Psoas muscle (tissue), 8 donors: ENCODE measurements at places on chromosomes 4 and X. TPM values are rescaled to one million over a fixed set of nuclear protein-coding genes. Genes with fewer than 3 reads are reported as not detected.
A peak's percentile ranks its signal among the peaks of the same experiment; 100 is the strongest.

- DNase-seq: no peak
These were observed 103.8 kb upstream of the ATP6AP2 start for GRCh38 chrX:40476958-40477357.

The GAGE12J gene
- not detected for polyA plus RNA-seq

The SHISA3 gene
- polyA plus RNA-seq: 1.5 TPM

GRCh38 chrX:65757943-65758342 is 90.5 kb downstream of the MSN start:
- DNase-seq: no peak

The TMEM184C gene
- 12.3 TPM for polyA plus RNA-seq

GRCh38 chrX:102966701-102967100 is 29.6 kb downstream of the RAB40AL start:
- no peak for DNase-seq

DNA sequence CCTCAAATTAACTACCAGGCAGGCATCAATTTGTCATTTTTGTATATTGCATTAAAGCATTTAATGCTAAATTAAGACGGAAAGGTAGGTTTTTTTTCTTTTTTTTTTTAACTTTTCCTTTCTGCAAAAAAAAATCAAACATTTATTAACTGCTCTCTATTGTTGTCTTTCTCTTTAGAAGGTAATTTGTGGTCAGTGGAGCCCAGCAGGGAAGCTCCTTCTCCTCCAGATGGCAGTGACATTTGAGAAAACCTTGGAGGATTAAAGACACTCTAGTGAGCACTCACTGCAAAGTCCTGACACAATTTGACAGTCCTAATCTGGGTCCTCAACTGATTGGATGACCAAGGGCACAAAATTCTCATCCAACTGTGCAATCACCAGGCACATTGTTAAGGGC is 102.4 kb downstream of the SLIT2 start:
- DNase-seq: no peak

The SPANXB1 gene
- not detected for polyA plus RNA-seq

GRCh38 chr4:154009788-154010187 is 220.9 kb upstream of the SFRP2 start:
- no peak for DNase-seq

The SMIM10L2A gene
- 0.12 TPM for polyA plus RNA-seq

GRCh38 chr4:145195167-145195952 is 15.0 kb upstream of the OTUD4 start:
- DNase-seq: no peak

GRCh38 chr4:42234817-42235216 is 82.4 kb upstream of the BEND4 start:
- no peak for DNase-seq

The HERC5 gene
- polyA plus RNA-seq: 0.79 TPM

GRCh38 chr4:73067971-73068394 is 1.5 kb downstream of the COX18 start:
- DNase-seq: no peak

DNA sequence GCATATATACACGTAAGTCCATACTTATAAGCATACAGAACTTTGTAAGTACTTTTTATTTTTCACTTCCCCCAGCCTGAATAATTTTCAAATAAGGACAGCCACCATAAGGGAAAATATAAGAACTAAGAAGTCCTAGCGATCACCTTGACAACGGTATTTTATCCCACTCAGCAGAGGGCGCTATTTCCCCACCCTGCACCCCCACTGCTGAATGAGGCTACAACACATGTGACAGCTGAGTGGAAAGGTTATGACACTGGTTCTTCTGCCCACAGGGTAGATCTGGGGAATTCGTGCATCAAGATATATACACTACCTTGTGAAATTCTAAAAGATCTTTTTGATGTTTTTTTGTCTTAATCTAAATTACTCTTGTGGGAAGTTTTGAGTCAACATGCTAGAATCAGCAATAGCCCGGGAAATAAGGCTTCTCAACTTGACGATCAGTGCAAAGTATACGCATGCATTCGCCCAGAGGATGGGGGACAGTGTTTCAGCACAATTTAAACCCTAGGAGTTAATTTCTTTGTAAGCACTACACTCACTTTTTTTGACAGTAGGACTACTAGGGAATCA is 151.5 kb downstream of the CORIN start:
- DNase-seq: no peak

The SH2D1A gene
- polyA plus RNA-seq: not detected

GRCh38 chr4:174230148-174230547 is 53.3 kb downstream of the FBXO8 start:
- DNase-seq: no peak

The NSUN7 gene
- polyA plus RNA-seq: not detected

GRCh38 chr4:89506866-89507491 is 199.4 kb upstream of the GPRIN3 start:
- no peak for DNase-seq

GRCh38 chrX:22314211-22314610 is 41.5 kb downstream of the CBLL2 start:
- DNase-seq: no peak

- DNase-seq: no peak
These were observed 99.4 kb downstream of the LUZP4 start for GRCh38 chrX:115388879-115389278.

DNA sequence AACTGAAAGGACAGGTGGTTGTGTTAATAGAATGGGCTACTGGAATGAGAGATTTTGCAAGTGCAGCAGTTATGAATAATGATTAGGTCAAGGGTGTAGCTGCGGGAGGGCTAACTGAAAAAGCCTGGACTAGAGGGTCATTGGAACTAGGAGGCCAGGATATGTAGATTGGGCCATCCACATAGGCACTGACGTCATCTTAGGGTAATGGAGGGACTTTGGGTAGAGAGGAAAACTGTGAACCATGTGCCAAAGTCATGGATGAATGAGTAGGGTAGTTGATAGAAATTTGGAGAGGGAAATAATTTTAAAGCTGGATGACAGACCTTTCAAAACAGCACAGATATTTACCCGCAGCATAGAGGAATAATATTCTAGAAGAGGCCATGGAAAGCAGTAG is 123.6 kb upstream of the SLITRK2 start:
- no peak for DNase-seq

The NSG1 gene
- polyA plus RNA-seq: 0.36 TPM

The REELD1 gene
- not detected for polyA plus RNA-seq

DNA sequence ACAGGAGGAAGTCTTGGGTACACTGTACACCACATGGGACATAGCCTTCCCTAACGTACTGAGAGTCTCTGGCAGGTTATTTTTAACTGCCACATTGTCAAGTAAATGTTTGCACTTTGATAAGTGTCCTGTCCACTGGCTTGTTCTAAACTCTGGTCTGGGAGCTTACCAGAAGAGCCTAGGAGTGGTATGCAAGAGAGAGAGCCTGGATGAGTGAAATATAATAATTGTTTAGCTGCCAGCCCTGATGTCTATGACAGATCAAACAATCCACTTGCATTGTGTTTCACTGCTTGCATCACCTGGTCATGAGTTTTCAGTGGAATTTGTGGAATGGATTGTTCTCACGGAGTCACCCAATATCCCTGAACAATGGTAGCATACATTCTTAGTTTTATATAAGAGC is 91.6 kb downstream of the SHROOM3 start:
- no peak for DNase-seq

GRCh38 chrX:8731559-8732395 is at the start of gene ANOS1:
Gene ANOS1 (minus strand): TSS chrX:8732137. CDS start chrX:8732036, 101 bp downstream.
- peak; percentile 86 for DNase-seq

DNA sequence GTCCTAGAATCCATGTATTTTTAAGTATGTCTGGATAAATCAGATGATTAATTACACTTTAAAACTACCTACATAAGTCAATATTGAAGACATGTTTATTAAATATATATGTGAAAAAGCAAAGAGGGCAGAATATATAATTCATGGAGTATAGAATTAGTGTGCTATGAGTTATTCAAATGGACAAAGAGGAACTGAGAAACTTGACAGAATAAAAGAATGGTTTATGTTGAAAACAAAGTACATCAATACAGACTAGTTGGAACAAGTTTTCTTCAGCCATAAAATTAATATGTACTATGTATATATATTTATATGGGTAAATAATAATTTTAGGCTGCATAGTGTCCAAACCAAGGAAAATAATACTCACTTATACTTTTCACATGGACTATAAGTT is 173.5 kb downstream of the NPFFR2 start:
- no peak for DNase-seq

- DNase-seq: no peak
These were observed 63.8 kb upstream of the STS start for GRCh38 chrX:7083468-7084396.

- DNase-seq: no peak
These were observed 72.6 kb downstream of the PITX2 start for GRCh38 chr4:110550260-110550659.

The EXOC1L gene
- polyA plus RNA-seq: not detected

GRCh38 chrX:151396042-151396824 is 773 bp upstream of the VMA21 start:
- DNase-seq: no peak
